ENCODE measurements at places on chromosomes 1 and 21. TPM values are rescaled to one million over a fixed set of nuclear protein-coding genes. Genes with fewer than 3 reads are reported as not detected.

Gene PTGFR
- total RNA-seq: 2.7 TPM

DNA sequence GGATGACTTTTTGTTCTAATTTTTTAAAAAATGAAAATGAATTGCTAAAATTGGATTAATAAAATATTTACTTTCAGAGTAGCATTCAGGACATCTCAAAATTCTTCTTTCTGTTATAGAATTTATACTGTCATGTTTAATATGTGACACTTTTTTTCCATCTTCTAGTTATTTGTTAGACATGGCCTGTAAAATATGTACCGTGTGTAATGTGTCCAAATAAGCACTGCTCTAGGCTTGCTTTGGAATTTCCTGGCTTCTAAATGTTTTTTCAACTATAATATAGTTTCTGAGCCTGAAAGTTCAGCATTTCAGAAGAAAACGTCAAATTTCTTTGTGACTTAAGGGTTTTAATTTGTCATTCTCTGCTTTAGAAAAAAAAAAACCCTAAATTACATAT is 243.6 kb downstream of the DNM3 start:
- DNase-seq: no peak

GRCh38 chr1:85022700-85023099 is 25.6 kb downstream of the MCOLN3 start:
- no peak for DNase-seq

Gene TFF2
- not detected for total RNA-seq

Gene YTHDF2
- total RNA-seq: 39.3 TPM

Gene C1QB
- total RNA-seq: 298 TPM

DNA sequence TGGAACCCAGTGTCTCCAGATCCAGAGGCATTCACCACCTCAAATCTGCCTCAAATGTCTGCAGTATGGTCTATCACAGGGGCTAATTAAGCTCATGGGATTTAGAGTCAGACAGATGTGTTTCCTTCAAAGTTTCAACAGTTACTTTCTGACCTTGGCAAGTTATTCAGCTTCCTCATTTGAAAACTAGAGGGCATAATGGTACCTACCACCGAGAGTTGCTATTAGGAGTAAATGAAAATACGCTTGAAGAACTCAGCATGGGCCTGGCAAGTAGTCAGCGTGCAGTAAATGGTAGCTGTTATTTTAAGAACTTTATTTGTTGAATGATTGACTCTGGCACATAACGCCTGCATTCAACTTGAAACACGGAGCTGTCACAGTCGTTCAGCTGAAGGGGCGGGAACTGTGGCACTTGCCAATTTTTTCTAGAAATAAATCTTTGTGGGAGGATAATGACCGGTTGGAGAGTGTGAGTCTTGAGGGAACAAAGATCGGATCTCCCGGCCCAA is 1.2 kb upstream of the CAP1 start:
- DNase-seq: no peak

DNA sequence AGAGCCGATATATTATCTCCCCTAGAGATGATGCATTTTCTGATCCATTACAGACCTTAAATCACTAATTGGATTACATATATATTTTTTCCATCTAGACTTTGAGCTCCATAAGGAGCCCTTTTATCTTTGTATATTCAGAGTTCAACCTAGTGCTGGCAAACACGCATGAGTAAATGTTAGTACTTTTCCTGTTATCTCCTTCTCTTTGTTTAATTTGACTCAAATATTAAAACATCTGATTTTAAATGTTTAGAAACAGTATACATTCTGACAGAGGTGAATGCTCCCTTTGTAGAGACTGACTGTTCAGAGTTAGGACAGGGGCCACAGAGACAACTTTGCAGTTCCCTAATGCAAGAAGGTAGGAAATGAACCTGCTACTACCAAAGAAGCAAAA is 37.1 kb downstream of the EIF2B3 start:
- DNase-seq: no peak

GRCh38 chr1:21956720-21957552 is 19.8 kb upstream of the HSPG2 start:
- no peak for DNase-seq

Gene LCA5L
- total RNA-seq: 2.8 TPM

Gene TEX38
- total RNA-seq: not detected

DNA sequence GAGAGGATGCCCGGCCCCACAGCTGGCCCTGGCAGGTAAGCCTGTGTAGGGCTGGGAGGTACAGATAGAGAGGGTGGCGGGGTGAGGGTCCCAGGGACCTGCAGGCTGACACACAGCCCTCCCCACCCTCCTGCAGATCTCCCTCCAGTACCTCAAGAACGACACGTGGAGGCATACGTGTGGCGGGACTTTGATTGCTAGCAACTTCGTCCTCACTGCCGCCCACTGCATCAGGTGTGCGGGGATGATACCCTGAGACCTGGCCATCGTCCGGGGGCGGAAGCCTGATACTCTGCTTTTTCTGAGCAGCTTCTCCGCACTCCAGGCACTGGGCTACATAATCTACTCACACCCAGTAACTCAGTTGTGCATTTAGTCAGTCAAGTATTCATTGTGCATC is 2.1 kb downstream of the CTRC start:
- no peak for DNase-seq

Gene GNAI3
- total RNA-seq: 7.2 TPM

DNA sequence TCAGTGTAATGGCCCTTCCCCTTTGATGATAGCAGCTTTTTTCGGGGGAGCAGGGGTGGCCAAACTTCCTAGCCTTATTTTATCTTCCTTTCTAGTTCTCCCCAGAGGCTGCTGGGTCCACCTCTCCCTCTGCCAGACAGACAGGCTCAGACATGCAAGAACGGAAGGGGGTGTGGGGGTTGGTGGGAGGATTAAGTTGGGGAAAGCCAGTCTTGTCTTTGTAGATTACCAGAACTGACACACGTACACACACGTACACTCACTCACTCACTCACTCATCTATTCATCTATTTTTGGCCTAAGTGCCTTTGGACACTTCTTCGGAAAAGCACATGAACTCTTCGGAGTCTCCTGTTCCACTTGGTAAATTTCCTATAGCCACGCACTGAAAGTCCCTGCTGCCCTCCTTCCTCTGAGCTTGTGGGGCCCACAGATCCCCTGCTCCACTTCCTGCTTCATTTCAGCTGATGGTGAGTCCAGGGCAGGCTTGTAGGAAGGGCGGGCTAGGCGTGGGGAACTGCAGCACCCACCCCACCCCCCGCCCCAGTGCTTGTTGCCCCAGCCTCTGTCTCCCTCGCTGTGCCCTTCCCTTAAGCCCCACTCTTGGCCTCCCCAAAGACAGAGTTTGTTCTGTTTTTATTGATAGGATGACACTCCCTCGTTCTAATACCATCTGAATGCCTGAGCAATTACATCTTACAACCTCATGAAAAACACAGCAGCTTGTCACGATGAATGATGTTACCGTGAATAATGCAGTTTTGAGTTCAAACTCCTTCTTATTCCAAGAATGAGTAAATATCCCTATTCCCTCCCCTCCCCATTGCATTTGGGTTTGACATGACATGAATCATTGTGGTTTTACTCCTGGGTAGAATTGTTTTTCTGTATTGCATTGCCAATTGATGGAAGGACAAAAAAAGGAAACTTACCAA is 60.7 kb upstream of the ATP5PO start:
- no peak for DNase-seq

DNA sequence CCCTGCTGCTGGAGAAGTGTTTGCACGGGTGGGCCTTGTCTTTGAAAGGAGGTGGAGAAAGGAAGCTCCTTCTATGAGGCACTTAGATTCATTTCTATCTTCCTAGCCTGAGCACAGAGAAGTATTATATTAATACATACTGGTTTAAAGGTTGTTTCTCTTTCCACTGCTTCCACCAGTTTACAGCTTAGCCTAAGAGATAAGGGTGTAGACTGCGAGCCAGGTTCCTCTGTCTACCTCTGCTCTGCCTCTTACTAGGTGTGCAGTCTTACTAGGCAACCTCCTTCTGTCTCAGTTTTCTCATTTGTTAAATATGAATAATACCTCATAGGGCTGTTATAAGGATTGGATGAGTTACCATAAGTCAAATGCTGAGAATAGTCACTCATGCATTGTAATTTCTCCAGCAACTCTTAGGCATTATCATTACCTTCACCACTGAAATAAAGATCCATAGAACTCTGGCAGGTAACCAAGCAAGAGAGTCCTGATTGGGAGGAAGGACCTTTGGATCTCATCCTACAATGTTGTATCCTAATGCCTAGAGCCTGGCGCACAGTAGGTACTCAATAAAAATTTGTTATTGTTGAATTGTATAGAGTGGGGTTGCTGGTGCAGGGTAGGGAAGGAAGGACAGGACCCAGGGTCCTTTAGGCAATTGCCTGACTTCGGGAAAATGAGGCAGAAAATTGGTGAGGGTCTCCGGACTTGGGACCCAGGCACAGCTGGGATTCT is 95.1 kb downstream of the TBX19 start:
- DNase-seq: peak; percentile 66

DNA sequence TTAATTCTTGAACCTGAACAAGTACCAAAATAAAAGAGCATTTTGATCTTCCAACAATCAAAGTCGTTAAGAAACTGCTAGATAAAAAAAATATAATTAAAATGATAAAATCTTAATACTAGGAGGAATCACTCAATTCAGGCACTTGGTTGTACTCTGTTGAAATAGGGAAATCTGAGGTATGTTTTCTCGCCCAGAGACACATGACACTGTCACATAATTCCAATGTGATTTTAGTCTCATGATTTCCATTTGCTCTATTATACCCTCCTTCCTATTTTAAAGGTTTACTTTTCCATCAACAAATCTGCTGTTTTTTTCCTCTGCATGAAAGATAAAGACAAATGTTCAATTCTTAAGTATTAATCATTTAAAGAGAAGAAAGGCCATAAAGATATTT is 97.6 kb downstream of the ZZZ3 start:
- no peak for DNase-seq

Gene S100B
- total RNA-seq: 28.1 TPM

DNA sequence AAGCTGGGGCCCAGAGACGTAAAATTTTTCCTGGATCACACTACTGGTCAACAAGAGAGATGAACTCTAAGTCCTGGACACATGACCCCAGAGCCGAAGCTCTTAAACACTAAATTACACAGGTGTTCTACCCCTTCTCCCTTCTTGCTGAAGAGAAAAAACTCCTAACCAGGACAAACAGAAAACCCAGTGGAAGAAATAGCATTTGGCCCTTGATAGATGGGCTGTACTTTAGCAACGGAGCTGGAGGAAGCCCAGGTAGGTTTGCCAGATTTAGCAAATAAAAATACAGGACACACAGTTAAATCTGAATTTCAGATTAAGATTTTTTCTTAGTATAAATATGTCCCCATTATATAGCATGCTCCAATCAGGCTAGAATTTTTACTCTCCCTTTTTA is 72.7 kb downstream of the DIRAS3 start:
- no peak for DNase-seq

GRCh38 chr1:28099050-28099769 is 10.8 kb upstream of the EYA3 start:
- no peak for DNase-seq

Gene BSND
- total RNA-seq: not detected

DNA sequence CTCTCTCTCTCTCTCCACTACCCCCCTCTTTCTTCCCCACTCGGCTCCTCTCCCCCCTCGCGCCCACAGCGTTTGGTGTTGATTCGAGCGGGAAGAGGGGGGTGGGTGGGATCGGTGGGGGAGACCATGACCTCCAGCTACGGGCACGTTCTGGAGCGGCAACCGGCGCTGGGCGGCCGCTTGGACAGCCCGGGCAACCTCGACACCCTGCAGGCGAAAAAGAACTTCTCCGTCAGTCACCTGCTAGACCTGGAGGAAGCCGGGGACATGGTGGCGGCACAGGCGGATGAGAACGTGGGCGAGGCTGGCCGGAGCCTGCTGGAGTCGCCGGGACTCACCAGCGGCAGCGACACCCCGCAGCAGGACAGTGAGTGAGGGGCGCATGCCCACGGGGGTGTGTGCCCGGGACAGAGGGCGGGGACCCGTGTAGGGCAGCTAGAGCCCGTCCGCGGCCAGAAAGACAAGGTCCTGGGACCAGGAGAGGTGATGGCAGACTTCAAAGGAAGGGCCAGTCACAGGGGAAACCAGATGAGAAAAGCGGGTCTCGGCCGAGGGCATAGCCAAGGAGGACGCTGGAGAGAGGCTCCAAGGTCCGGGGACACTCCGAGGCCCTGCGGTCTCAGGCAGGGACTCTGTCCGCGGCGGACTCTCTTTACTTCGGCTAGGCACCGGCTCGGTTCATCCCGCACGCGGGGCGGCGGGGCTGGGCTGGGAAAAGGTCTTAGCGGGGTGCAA is at the start of gene PRRX1:
Gene PRRX1, plus strand, starts transcription at position 39 of the 735 bp plus-strand sequence. Its CDS starts 88 bp downstream, at position 127.
- peak; percentile 92 for DNase-seq

GRCh38 chr21:45255381-45256020 is 32.2 kb downstream of the POFUT2 start:
- DNase-seq: peak; percentile 62

- no peak for DNase-seq
Measured at GRCh38 chr1:164565357-164565756, 6.4 kb downstream of the PBX1 start.

DNA sequence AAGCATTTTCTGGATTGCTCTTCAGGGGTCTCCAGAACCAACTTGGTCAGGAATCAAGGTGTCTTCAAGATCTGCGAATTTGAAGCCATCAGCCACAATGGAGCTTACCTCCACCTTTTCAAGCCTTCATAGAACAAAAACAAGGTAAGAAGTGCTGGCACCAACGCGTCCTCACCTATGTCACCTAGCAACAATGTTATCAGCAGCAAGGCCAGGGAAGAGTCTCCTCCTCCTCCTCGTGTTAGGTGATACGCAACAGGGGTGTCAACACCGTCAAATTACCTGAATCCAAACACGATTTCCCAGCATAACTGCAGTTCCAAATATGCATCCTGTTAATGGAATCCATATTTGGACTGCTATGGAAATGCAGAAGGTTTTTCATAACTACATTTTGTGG is 4.1 kb upstream of the TIAM1 start:
- no peak for DNase-seq

GRCh38 chr1:82177192-82177591 is 376.5 kb downstream of the ADGRL2 start:
- no peak for DNase-seq

DNA sequence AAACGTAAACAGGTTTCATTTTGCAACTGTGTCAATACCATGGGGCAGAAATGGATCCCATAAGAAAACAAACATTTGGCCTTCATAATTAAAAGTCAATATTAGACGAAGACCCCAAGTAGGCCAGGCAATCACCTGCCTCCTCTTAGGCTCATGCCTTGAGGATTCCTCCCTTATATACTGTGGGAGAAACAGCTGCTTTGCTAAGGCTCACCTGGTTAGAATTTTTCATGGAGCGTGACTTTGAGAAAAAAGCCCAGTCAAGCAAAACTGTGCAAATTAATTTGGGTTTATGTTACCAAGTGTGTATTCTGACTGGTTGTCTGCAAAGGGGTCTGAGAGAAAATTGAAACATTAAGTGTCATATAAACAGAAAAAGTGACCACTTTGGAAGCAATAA is 605.3 kb upstream of the USP24 start:
- DNase-seq: no peak

- DNase-seq: no peak
Measured at GRCh38 chr1:214329470-214330220, 48.7 kb downstream of the SMYD2 start.
